CD4-positive, alpha-beta T cell treated with Interleukin-17A for 4 hours (primary cell): ENCODE measurements at places on chromosomes 3 and 15.

- no peak for DNase-seq
These were observed 15.4 kb downstream of the PTX3 start for GRCh38 chr3:157452097-157452496.

DNA sequence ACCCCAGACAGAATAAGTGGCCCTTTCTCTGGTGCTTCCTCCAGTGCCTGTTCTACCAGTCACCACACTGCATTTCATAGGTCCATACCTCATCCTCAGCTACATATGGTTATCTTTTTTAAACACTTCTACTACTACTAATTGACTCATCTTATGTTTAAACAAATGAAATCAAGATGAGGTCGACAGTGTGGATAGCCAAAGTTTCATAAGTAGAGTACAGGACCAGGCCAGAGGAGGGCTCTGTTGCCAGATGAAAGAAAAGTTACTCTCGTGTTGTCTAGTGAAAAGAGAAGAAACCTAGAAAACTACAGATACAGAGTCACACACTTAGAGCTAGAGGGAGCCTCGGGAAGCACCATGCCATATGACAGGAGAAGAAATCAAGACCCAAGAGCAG, 296.1 kb downstream of the VPS13C start:
- no peak for DNase-seq

- DNase-seq: no peak
These were observed 115.3 kb downstream of the CORO2B start for GRCh38 chr15:68694111-68694510.

DNA sequence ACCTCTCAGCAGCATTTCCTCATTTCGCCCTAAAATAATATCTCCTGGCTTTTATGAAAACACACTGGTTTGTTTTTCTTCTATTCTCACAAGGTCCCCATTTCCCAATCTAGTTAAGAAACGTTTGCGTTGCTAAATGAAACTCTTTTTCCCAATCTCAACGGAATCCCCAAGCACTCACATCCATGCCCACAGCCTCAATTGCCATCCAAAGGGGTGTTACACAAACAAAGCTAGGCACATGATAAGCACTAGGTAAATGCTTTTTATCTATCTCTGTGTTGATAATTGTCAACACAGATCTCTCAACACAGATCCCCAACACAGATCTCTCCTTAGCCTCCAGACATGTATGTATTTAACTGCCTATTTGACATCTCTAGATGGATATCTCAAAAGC, 35.2 kb upstream of the TF start:
- DNase-seq: no peak

GRCh38 chr3:197041875-197042488, 12.4 kb upstream of the MELTF start:
- DNase-seq: no peak

DNA sequence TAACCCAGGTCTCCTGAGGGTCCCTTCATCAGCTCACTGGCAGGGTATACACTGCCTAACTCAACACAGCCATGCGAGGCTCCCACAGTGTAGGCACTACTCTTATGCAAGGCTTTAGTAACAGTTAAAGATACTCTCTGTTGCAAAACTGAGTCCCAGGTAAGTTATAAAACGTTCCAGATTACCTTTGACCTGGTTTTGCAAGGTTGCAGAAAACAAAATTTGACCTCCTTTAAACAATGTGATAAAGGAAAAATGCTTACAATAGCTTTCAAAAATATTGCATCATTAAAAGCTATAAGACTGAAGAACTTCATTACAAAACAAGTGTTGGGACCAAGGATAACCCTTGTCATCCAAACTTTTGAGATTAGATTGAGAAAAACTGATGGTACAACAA, 5.5 kb downstream of the SLC27A2 start:
- DNase-seq: no peak

DNA sequence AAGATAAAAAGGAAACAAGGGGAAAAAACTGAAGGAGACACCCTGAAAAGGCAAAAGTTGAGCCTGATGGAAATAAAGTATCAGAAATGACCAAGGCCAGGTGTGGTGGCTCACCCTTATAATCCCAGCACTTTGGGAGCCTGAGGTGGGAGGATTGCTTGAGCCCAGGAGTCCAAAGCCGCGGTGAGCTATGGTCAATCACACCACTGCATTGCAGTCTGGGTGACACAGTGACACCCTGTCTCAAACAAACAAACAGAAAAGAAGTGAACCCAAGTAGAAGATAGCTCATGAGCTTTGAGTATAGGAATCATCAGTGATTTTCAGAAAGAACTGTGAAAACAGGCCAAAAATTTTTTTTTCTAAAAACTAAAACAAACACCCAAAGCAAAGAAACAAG, 26.4 kb upstream of the TBC1D23 start:
- DNase-seq: no peak

GRCh38 chr15:87858651-87859050, 397.9 kb downstream of the NTRK3 start:
- DNase-seq: no peak

GRCh38 chr3:80238152-80238551, 470.4 kb upstream of the ROBO1 start:
- DNase-seq: no peak

DNA sequence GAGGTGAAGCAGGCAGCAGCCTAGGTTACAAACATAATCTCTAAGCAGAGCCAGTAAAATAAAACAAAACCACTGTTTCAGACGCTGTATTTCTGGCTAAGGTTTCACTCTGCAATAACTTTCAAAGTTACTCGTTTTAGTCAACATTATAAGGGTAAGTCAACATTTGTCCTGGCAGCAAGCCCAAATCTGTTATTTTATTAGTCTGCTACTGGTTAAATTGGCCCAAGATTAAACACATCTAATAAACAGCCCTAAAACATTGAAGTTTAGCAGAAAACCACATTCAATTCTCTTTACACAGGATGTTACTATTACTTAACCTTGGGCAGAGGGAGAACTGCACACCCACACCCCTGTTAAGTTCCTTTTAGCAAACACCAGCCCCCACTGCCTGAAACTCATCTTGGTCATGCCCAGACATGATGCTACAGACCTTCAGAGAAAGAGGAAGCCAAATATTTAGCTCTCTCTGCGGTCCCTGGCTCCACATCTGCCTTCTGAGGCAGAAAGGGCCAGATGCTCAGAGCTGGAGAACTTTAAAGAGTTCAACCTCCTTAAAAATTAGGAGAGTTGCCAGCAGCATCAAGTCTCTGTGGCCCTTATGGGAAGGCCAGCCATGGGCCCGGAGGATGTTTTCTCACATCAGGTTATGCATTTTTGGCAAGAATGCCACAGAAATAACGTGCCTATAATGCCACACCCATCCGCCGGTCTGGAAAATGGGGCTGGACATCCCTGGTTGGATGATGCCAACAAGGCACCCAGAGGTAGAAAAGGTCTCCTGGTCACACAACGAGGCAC, 17.9 kb downstream of the ARHGEF3 start:
- peak; percentile 79 for DNase-seq

DNA sequence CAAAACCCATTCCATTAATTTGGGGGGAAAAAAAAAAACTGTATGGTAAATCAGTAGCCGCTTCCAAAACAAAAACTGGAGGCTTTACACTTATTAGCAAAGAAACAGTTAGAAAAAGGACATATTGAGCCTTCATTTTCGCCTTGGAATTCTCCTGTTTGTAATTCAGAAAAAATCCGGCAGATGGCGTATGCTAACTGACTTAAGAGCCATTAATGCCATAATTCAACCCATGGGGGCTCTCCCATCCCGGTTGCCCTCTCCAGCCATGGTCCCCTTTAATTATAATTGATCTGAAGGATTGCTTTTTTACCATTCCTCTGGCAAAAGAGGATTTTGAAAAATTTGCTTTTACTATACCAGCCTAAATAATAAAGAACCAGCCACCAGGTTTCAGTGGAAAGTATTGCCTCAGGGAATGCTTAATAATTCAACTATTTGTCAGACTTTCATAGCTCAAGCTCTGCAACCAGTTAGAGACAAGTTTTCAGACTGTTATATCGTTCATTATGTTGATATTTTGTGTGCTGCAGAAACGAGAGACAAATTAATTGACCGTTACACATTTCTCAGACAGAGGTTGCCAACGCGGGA, 9.4 kb upstream of the RPL24 start:
- peak; percentile 51 for DNase-seq
